NCI-H187 treated with DMSO at 0.1 percent for 48 hours (cell line): ENCODE measurements at places on chromosomes 5 and 9.

- no peak for DNase-seq
Observed at GRCh38 chr5:131932235-131932634, 13.2 kb downstream of the MEIKIN start.

- peak; percentile 85 for DNase-seq
Observed at GRCh38 chr9:23826120-23826629, at the start of gene ELAVL2. TSS of gene ELAVL2 (minus strand) at chr9:23826240. CDS start at chr9:23762234, 64,006 bp downstream.

GRCh38 chr5:112018846-112019245, 261.9 kb upstream of the NREP start:
- no peak for DNase-seq

- DNase-seq = no peak
Observed at GRCh38 chr5:142182840-142183239, 74.3 kb downstream of the NDFIP1 start.

GRCh38 chr5:51082741-51083140, 300.5 kb upstream of the ISL1 start:
- DNase-seq = no peak

DNA sequence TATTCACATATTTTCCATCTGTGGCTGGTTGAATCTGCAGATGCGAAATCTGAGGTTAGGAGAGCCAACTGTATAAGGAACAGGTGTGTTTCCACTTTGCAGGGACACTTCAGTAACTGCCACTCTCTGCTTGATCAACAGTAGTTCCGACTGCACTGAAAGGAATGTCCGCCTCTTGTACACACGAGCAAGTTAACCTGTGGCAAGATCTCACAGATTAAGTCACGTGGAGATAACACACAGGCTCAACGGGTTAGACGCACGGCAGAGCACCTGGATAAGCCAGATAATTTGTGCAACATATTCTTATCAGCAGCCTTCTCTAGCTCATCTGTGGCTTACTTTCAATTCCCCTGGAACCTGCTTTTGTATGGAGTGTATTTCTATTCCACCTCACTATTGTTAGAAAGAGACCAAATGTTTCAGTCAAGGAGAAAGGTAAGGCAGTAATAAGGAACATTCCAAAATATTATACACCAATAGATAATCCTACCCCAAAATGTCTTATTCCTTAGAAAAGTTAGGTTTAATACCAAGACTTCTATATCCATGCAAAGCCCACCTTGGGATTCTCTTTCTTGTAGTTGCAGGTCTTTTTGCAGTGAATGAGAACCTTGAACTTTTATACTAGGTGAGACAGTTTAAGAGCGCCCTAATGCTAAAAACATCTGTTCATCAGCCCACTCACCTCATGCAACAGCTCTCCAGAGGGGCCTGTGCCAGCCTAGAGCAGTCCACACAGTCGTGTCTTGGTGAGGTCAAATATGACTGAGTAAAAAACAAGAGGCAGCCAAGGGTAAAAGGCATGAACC, 6.5 kb upstream of the C9 start:
- DNase-seq = no peak

GRCh38 chr9:100346836-100347235, 5.9 kb downstream of the TEX10 start:
- no peak for DNase-seq

- DNase-seq = no peak
Observed at GRCh38 chr9:121192959-121193640, 8.6 kb downstream of the RAB14 start.

GRCh38 chr9:117772960-117773359, 68.8 kb downstream of the TLR4 start:
- no peak for DNase-seq

DNA sequence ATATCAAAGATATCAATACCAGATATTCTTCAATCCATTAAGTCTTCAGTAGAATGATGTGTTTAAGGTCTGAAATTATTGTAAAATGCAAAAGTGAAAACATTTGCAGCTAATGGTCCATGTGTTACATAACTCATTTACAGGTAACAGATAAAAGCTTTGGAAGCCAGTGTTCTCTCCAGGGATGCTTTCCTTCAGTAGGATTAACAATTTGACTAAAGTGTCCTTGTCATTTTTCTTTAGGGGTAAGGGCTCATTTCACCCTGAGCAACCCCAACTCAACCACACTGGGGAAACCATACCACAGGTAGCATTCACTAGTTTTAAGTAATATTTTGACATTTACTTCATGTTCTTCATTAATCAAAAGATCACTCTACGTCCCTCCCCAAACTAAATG, 12.9 kb downstream of the HNRNPK start:
- DNase-seq = no peak

DNA sequence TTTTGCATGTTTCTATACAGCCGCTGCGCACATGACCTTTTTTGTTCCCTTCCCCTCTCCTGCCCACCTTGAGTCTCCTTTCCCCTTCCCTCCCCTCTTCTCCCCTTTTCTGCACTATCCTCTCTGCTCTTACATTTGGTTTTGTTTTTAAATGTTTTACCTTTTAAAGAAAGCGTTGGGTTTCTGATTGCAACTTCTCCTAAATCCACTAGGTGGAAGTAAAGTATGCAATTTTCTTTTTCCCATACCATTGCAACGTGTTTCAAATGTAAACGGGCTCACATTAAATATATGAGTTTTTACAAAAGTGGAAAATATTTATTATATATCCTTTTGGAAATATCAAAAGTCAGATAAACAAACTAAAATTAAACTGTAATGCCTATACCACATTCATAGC, 500.9 kb downstream of the DIRAS2 start:
- peak; percentile 9 for DNase-seq

- DNase-seq = no peak
Observed at GRCh38 chr5:84618262-84618661, 233.6 kb upstream of the EDIL3 start.

GRCh38 chr5:175693741-175694140, 35.9 kb downstream of the HRH2 start:
- DNase-seq = no peak

DNA sequence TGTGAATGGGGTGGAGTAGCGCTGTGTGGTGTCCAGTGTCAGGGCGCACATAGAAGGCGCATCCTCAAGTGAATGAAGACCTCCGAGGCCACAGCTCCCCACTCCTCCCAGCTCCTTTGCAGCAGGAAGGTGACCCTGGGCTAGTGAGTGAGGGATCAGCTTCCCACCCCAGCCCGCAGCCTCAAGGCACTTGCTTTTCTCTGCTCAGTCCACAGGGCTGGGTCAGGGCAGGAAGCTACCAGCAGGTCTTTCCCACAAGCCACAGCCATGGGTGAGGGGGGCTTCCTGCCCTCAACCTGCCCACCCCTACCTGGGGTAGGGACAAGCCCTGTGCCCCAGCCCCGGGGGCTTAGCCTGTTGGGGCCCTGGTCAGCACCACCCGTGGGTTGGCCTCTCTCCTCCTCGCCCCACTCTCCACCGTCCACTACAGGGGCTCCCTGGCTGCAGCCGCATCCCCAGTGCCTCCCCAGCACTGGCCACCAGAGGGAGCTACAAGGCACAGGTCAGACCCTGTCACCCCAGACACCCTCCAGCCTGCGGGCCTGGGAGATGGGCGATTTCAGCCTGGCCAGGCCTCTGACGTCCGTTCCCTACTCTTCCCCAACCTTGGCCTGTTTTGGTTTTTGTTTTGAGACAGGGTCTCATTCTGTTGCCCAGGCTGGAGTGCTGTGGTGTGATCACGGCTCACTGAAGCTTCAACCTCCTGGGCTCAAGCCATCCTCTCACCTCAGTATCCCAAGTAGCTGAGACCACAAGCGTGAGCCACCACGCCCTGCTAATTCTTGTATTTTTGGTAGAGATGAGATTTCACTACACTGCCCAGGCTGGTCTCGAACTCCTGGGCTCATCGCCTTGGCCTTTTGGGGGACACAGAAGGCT, 1.3 kb upstream of the ABCA2 start:
- no peak for DNase-seq

DNA sequence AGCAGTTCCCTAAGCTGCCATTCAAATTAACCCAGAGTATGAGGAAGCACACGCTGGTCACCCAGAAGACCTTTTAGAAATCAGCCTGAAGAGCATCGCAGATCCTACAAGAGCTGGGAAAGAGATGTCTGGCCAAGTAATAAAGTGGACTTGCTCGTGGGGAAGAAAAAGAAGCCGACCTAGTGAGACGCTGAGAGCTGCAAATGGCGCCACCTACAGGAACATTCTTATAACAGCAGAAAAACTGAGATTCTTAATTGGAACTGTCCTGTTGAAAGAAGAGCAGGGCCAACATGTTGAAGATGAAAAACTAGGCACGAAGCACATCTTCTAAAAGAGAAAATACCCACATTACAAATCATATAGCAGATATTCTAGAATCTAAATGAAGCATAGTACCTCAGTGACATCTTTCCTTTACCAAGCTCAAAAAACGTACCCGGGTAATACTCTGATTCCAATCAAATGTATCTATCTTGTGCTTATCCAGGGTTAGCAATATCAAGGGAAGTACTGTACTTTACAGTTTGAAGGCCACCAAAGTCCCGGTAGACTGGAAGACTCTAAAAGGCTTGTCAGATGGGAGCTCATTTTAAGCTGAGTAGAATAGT, 3.9 kb upstream of the GNAQ start:
- DNase-seq = peak; percentile 49

GRCh38 chr9:96417051-96417586, 1.1 kb downstream of the ZNF367 start:
- DNase-seq = no peak

- no peak for DNase-seq
Observed at GRCh38 chr5:51960617-51961121, 577.4 kb downstream of the ISL1 start.

GRCh38 chr5:9324348-9325077, 221.4 kb downstream of the SEMA5A start:
- DNase-seq = no peak

DNA sequence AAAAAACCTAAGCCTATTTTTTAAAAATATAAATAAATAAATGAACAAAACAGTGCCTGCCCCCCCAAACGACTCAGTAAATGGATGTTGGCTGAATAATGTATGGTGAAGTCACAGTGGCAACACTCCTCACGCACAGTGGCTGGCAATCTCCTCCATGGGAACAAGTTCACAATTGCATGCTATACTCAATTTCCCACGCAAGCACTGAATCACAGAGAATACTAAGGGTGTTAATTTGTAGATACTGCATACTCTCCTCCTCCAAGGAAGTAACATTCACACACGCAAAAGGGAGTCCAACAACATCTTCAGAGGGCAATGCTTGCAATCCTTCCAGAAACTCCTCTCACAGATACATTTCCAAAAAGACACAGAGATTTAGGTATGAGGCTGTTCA, 47.5 kb downstream of the SERINC5 start:
- no peak for DNase-seq

DNA sequence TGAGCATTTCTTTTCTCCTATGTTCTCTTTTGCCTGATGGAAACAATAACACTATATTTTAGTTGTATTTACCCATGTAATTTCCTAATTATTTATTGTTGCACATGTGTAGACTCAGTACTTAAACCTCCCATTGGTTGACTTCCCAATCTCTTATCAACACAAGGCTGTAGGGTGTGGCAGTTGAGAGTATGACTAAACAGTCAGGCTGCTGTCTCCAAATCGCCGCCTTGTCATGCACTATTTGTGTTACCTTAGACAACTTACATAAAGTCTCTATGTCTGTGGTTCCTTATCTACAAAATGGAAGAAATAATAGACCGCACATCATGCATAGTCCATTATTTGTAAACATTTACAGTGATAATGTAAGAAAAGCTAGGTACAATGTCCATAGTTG, 68.9 kb upstream of the EFNA5 start:
- DNase-seq = no peak

DNA sequence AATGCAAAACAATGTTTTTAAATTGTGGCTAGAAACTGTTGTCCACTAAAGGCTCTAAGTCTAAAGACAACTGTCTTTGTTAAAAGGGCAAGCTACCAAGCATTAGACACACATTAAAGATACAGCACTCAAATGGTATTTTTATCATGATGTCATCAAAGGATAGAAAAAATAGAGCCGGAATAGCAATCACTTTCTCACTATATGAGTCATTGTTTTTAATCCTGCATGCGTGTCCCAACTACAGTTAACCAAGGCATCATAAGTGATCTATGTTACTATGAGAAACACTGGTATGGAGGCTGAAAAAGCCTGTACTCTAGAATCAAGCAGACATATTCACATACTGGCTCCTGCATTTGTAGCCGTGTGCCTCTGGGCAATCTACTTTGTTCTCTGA, 1.9 kb upstream of the PJA2 start:
- no peak for DNase-seq

GRCh38 chr9:90024409-90024808, 419.6 kb downstream of the GADD45G start:
- no peak for DNase-seq

DNA sequence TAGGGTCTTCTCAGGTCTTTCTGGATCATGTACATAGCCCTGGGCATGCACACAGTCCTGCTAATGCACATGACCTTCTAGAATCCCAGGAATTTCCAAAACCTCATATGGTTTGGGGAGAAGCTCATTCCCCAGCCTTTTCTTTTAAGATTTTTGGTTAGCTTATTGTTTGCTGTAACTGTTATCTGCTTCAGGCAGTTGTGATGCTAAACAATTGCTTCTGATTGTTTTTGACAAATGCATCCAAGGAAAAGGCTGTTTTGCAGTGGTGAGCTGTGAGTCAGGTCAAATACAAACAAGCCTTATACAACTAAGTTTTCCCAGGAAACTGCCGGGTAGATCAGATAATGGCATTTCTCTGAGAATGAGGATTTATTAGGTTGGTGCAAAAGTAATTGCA, 32.7 kb downstream of the SMC5 start:
- DNase-seq = no peak

- no peak for DNase-seq
Observed at GRCh38 chr9:131671133-131671520, 68.7 kb downstream of the RAPGEF1 start.

- no peak for DNase-seq
Observed at GRCh38 chr9:129773262-129774048, 20.6 kb upstream of the PTGES start.

DNA sequence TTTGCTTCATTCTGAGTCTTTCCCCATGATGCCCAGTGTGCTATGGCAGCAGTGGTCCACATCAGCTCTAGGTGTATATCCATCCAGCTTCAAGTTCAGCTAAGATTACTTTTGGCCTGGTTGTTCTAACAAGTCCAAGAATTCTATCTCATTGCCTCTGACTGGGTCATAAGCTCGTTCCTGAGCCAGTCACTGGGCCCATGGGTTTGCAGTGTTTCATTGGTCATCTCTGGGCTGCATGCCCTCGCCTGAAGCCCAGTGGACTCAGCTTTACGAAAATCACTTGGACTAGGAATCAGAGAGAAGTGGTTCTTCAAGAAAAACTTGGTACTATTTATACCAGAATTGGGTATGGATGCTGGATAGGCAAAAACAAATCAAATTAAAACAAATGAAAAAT, 16.1 kb upstream of the ARHGAP26 start:
- DNase-seq = no peak

- no peak for DNase-seq
Observed at GRCh38 chr5:175896301-175897040, 25.1 kb downstream of the CPLX2 start.
